Stimulated activated CD4-positive, alpha-beta T cell treated with anti-CD3 and anti-CD28 coated beads, Interleukin-12 subunit alpha, Interleukin-12 subunit beta, amount 100 ng/mL, for 48 hours (primary cell): ENCODE measurements at places on chromosomes 5 and 9.

- DNase-seq: no peak
These were observed 171.1 kb upstream of the TLX3 start for GRCh38 chr5:171137768-171138525.

DNA sequence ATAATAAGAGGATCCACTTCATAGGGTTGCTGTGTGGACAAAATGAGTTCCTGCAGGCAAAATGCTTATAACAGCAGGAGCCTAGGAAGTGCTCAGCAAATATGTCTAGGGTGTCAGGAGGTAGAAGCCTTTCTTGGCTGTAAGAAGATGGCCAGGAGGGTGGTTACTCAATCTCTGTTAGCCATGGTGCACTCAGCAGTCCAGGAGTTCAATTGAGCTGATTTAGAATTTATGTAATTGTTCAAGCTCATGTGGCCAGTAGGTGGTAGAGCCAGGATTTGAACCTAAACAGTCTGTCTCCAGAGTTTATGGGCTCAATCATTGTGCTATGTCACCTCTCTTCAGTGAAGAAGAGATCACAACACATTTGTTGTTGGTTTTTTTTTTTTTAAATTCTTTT lies 381.2 kb downstream of the KIF4B start:
- no peak for DNase-seq

GRCh38 chr5:52915176-52915875 lies 73.8 kb upstream of the ITGA2 start:
- DNase-seq: peak; percentile 19

DNA sequence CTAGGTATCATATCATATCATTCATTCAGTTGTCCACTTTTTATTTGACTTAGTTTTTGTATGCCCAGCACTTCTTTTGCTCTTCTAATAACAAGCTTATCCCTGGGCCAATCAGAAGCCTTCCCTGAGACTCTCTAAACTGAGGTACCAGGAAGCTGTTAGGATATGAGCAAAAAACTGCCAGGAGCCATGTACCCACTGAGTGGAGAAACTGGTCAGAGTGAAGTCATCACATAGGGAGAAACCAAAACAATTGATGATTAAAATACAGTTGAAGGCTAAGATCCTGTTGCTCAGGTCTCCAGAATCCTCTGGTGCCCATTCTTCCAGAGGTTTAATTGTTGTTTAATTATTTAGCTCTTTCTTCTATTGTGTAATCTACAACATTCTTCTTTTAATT lies 120.2 kb downstream of the KIAA0825 start:
- DNase-seq: no peak

GRCh38 chr9:134065612-134066419 lies 2.0 kb downstream of the BRD3 start:
- peak; percentile 56 for DNase-seq

- no peak for DNase-seq
These were observed 148.1 kb downstream of the KDM4C start for GRCh38 chr9:6905850-6906375.

DNA sequence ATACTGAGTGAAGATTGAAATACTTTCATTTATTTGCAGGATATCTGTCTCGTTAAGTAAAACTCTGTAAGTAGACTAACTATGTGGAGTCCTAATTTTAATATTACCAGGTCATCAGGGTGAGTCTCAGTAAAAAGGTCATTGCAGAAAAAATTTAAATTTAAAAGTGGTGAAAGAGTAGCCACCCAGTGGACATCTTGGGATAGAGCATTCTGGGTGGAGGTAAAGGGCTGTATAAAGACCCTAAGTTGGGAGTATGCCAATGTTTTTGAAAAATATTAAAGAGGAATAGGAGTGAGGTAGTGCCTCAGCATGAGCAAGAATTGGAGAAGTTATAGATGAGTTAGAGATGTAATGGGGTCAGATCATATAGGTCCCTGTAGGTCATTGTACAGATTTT lies 145.5 kb downstream of the HMHB1 start:
- DNase-seq: no peak

DNA sequence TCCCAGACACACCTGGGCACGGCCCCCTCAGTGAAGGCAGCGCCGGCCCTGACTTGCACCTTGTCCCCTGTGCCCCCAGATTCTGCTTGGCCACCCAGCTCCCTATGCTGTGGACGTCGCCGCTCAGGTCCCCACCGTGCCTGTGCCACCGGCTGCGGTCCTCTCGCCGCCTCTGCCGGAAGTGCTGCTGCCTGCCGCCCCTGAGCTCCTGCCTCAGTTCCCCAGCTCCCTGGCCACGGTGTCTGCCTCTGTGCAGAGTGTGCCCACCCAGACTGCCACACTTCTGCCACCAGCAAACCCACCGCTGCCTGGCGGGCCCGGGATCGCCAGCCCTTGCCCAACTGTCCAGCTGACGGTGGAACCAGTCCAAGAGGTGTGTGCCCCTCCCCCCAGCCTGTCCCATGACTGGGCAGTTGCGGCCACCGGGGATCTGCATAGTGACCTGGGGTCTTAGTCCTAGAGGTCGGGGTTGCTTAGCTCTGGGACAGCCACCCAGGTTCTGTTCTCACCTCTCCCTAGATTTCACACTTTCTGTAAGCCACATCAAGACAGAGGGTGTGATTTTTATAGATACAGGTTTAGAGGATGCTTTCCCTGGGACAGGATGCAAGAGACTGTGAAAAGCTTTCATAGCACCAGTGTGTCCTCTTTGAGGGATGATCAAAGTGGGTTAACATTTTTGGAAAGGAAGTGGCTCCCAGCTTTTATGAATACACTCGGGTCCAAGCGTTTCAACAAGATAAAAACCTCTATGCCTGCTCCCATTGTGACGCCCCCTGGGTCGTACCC lies 78.0 kb downstream of the WNK2 start:
- no peak for DNase-seq

DNA sequence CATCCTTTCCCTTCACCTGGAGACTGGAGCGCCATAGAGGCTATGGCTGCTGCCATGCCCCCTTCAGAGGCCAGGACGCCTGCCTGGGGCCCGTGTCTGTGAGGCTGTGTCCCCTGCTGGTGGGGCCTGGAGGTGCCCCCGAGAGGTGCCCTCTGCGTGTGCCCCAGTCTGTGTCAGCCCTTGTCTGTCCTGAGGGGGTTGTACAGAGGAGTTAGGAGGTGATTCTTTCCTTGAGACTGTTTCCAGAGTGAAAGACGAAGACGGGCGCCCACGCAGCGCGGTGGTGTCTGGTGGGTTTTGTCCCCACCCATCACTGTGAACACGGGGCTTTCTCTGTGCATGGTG lies 24.6 kb downstream of the TRAF2 start:
- DNase-seq: no peak

GRCh38 chr9:112050544-112051475 lies 124.3 kb downstream of the SUSD1 start:
- DNase-seq: no peak

GRCh38 chr5:40853632-40854192 lies 12.5 kb downstream of the CARD6 start:
- no peak for DNase-seq

DNA sequence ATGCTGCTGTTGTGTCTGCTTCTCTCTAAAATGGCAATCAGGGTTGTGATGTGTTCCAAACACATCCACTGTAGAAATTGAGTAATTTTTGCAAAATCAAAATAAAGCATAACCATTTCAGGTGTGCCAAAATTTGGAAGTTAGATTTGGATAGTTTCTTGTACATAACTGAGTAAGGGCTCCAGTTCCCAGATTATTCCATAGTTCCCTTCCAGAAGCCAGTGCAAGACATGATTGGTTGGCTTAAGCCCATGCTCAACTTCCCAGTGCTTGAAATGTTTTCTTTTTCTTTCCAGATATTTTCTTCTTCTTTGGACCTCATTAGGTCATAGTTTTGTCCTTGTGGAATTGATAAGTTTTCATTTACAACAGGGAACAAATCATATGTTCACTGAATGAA lies 64.2 kb downstream of the SNCAIP start:
- no peak for DNase-seq

GRCh38 chr5:102807878-102808502 lies 52.9 kb downstream of the PAM start:
- no peak for DNase-seq

DNA sequence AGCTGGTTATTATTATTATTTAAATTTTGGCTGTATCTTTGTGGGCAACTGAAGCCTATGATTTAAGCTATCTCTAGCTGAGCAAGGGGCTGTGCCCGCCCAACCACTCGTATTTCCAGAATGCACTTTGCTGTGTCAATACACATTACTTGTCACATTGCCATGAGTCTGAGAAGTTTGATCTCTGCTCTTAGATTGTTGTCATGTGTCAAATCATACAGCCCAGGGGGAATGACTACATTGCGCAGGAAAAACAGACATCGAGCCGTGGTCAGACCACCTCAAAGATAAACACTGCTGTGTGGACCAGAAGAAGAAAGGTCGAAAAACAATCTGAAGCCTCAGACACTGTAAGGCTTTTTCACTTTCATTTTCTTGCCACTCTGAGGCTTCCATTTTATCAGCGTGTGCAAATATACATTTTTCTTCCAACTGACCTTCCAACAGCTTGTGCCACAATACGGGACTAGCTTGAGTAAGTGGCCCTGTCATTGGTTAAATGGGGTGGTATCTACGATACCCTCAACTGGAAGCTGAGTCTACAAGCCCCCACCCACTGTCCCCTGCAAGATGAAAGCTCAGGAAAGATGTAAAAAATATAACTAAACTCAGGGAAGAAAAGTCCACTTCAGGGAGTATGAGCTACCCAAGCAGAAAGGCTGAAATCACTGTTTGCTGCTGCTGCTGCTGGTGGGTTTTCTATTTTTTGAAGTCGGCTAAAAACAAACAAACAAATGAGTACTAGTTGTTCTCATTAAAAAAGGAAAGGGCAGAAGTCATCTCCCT lies 603.0 kb downstream of the BNC2 start:
- DNase-seq: no peak

- DNase-seq: no peak
These were observed 84.7 kb downstream of the TTC39B start for GRCh38 chr9:15222313-15222712.

DNA sequence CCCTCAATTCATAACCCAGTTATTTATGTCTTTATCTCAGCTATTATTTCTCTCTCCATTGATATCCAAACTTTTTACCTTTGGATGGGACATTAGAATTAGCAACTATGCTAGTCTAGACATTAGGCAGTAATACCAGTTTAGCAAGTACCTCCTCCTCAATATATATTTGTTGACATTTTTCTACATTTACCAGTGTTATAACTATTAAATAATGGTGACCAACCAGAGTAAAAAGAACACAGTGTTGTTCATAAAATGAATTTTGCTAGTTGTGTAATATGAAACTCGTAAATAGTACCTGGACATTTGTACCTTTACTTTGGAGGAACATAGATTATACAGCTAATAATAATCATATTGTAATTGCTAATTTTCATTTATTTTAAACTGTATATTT lies 554.6 kb upstream of the CDH6 start:
- DNase-seq: no peak

DNA sequence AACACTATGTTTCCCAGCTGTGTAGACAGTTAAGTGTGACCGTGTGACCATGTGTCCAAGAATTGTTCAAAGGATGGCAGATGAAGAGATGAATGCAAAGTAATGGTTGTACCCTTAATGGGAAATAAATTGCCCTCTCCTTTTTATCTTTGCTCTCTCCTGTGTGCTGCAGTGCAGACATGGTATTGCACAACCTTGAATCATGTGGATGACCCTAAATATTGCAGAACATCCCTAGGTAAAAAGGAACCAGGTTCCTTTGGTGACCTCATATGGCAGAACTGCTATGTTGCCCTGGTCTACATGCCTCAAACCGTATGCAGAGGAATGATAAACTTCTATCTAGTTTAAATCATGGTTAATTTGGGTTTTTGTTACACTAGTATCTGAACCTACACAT lies 81.7 kb upstream of the CTNND2 start:
- DNase-seq: no peak

DNA sequence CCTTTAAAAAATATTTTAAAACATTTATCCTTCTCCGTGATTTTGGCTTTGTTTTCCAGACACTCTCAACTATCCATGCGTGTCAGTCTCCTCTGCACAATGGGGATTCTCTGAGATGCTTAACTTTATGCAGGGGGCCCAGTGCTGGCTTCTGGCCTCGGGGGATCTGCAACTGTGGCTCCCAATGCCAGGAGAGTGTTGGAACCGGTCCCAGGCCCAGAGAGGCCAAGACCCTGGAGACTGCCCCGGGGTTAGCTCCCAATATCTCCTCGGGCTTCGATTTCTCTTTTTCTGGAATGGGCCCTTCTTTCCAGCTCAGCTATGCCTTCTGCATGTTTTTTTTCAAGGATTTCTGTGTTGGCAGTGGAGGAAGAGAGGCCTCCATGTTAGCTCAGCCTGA lies 20.1 kb upstream of the SARDH start:
- DNase-seq: no peak

DNA sequence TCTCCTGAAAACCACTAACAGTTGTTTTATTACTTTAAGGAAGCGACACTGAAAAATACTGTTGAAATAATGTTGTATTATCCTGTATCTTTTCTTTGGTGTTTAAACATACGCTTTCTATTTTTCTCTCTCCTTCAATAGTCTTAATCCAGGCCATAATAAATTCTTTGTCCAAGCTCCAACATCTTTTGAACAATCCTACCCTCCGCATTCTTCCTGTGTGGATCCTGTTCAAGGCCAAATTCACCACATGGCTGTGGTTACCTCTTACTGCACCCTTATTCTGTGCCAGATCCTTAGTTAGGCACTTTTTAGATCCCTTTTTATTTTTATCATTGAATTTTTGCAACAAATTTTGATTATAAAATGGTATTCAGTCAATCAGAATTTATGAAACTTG lies 1691.5 kb downstream of the MAT2B start:
- DNase-seq: no peak
